Bladder microvascular endothelial cell (primary cell): ENCODE measurements at places on chromosomes 6 and 20. TPM values are rescaled to one million over a fixed set of nuclear protein-coding genes. Genes with fewer than 3 reads are reported as not detected.

Gene APMAP
- 71.9 and 108 TPM in 2 replicates for total RNA-seq

Gene OR2J3
- total RNA-seq, result not detected in 2 replicates

Gene ZNF76
- 17.3 and 31.0 TPM in 2 replicates for total RNA-seq

Gene C4B
- 0.97 and 2.5 TPM in 2 replicates for total RNA-seq

Gene SYNDIG1
- total RNA-seq, result not detected in 2 replicates

Gene SLC22A3
- total RNA-seq, result not detected in 2 replicates

Gene LHFPL5
- total RNA-seq, result not detected in 2 replicates

Gene SEMG1
- total RNA-seq, result not detected in 2 replicates

Gene PRICKLE4
- 2.3 and 6.2 TPM in 2 replicates for total RNA-seq

Gene CDH26
- total RNA-seq, result under 0.01 and 0.31 TPM in 2 replicates

Gene ZBTB46
- 28.7 and 46.9 TPM in 2 replicates for total RNA-seq

Gene PAX1
- not detected in 2 replicates for total RNA-seq

Gene TRIM15
- not detected in 2 replicates for total RNA-seq
